ENCODE measurements at places on chromosomes 16 and 17.

GRCh38 chr17:41688641-41689496 lies at the start of gene EIF1:
Gene EIF1 (plus strand): TSS chr17:41688885. CDS start chr17:41689039, 154 bp downstream.
- peak; percentile 100 for DNase-seq

- no peak for DNase-seq
These were observed 173.5 kb downstream of the BCAS3 start for GRCh38 chr17:60851181-60851580.

DNA sequence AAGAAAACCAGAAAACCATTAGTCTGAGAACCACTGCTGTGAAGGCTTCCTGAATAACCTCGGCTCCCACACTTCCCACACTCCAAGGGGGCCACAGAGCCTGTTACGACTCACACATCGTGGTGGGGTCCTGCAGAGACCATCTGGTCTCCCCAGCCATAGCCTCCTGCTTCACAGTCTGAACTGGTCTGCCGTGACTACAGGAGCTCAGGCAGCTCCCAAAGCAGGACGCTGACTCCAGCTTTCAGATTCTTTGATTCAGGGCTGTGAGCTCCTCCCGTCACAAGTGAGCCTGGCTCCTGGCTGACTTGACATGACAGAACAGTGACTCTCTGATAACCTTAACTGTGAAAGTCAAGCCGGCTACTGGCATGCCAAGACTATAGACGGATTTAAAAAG lies 37.8 kb downstream of the CYB5D2 start:
- DNase-seq = no peak

DNA sequence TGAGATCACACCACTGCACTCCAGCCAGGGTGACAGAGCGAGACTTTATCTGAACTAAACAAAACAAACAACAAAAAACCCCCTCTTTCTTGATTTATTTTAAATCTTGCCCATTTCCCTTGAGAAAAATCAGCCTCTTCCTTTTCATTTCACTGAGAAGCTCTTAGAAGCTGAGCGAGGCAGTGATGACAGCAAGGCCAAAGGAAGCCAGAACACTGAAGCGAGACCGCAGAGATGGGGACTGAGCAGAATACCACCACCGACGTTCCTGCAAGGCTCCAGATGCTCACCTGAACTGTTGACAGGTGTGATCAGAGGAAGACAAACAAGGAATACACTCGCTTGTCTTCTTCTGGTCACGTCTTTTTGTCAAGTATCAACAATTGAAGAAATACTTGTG lies 30.5 kb upstream of the IRF8 start:
- no peak for DNase-seq

DNA sequence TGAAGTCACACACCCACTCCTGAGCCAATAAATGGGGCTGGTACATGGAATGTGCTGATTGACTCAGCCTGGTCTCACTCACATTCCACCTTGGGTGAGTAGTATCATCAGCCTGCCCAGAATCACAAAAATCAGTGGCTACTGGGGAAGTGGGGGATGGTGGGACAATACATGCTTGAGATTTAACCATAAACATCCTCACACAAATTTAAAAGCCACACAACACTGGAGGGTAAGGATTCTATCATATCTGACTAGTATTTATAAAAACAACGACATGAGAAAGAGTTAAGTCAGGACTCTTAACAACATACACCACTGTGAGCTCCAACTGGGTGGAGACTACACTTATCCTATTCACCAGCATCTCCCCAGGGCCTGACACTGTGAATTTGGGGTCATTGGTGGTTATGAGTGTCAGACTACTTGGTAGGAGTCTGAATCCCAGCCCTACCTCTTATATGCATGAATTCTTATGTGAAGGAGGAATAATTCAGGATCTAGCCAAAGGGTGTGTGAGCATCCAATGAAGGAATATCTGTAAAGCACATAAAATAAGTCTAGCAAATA lies 26.0 kb upstream of the IRX6 start:
- DNase-seq = no peak

- no peak for DNase-seq
These were observed 468.1 kb downstream of the SOX9 start for GRCh38 chr17:72588961-72589360.

- no peak for DNase-seq
These were observed 314.4 kb downstream of the PMP22 start for GRCh38 chr17:14950686-14951085.

DNA sequence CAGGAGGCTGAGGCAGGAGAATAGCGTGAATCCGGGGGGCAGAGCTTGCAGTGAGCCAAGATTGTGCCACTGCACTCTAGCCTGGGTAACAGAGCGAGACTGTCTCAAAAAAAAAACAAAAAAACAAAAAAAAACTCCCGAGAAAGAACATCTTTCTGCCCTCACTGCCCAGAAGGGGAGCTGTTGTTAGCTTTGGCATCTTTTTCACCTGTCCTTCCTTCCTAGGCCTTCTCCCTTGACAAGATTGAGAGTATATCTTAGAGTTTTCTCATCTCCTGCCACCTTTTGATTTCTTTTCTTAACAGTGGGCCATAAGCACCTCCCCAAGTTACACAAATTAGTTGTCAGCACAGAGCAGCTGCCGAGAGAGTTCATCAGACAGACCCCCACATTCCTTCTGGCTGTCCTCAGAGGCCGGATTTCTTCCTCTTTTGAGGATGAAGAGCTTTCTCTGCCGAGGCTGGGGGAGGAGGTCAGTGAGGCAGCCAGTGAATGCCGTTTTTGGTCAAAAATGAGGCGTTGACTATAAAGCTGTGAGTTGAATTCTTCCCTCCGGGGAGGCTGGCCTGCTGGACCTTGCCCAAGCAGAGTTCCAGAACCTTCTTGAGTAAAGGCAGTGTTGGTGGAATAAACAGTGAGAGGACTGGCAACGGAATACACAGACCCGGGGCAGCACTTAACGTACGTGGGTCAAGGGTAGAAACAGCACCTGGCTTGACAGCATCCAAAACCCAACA lies 127.0 kb downstream of the ABCC6 start:
- no peak for DNase-seq

GRCh38 chr16:75273054-75273925 lies 21.9 kb upstream of the BCAR1 start:
- DNase-seq = no peak

DNA sequence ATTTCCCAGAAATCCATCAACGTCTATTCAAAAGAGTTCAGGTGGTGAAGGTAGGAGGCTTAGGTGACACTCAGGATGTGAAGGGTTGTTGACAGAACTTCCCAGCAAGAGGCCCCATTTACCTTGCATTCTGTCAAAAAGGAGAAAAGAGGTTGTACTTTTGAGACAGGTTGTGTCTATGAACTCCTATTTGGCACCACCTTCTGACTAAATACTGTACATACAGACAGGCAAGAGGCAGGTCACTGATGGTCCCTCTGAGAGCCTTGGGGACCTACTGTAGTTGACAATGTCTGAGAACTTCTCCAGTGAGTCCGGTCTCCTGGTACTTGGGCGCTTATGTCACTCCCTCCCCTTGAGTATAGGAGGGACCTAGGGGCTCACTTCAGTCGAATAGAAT lies 479.3 kb upstream of the ZFHX3 start:
- no peak for DNase-seq

GRCh38 chr16:63720848-63721247 lies 1401.0 kb downstream of the CDH11 start:
- no peak for DNase-seq

DNA sequence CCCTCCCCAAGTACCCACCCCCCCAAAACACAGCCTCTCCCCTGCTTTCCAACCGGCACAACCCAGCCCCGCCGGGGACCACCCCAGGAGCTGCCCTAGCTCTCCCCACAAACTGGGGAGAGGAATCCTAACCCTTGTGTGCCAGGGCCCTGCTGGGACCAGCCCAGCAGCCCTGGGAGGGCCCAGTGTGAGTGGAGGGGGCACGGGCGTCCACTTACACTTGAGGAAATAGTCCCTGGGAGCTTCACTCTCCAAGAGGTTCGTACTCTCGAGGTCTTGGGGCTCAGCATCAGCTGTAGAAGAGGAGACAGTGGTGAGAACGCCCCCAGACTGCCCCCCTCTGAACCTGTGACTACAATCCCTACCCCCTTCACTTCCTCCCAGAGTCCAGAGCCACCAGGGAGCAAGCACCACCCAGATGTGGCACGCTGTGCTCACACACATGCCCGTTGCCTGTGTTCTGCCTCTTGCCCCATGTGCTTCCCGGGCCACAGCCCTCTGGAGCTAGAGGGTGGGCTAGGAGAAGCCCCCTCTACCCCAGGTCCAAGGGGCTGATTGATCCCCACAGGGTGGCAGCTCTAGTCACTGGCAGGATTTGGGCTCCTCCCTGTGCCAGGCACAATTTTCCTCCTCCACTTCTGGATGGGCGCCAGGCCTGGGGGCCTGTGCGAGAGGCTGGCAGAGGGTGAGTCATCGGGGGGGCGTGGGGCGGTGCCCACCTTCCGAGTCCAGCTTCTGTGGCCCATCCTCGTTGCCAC lies 3.0 kb downstream of the TRIM47 start:
- DNase-seq = no peak

DNA sequence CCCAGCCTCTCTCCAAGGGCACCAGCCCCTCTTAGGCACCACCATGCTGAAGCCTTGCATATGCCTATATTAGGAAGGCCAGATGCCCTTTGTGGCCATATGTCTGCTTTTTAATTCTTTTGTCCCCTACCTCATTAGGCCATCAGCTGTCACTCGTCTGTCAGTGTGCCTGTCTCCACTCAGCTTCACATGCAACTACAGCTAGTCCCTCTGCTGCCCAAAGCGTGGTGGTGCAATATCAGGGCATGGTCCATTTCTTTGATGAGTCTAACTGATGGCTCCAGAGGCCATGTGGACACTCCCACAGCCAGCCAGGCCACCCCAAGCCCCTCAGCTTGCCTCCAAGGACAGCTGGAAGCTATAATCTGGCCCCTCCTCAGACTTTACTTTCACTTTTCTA lies 36.3 kb downstream of the MYO18A start:
- no peak for DNase-seq

DNA sequence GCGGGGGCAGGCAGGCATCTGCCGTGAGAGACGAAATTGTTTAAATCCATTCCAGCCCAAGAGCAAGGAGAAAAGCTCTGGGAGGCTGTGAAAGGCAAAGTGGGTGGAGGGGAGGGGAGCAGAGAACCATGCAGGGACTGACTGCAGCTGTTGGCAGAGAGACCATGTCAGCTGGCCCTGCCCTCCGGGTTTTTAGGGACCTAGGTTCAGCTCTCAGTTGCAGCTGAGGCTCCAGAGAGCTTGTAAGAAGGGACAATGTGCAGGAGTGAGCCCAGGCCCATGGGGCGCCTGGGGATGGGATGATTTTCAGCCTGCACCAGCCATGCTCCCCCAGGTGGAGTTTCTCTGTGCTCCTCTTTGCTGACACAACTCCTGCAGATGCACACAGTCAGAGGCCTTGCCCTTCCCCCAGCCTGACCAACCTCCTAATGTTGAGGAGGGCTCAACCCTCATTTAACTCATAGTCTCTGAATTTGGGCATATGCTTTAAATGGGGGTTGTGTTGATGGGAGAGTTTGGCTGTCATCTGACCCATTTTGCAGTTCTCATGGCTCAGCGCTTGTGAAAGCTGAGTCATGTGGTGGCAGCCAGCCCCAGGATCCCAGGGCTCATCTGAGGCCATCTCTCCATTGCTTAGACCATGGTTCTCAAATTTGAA lies 70.9 kb downstream of the PLXDC1 start:
- DNase-seq = no peak

DNA sequence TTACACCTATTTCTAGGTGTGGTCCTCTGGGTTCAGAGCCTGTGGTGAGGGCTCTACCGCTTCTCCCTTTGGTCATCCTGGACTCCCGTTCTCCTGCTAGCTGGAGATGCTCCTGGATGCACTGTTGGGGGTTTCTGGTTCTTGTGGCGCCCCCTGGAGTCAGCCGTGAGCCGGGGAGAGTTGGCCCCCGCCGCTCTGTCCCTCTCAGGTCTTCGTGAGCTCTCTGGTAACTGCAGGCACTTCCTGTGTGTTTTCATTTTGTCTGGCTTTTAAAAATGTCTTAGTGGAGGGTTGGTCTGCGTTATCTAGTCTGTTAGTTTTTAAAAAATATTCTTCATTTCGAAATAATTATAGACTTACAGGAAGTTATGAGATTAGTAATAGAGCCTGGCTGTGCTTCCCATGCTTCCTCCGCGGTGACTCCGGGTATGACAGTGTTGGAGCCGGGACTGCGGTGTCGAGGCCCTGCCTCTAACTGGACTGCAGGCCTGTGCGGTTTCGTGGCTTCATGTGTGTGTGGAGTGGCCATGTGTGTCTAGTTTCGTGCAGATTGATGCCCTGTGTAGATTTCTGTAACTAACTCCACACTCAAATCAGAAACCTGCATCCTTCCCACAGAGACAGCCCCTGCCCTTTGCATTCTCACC lies 78.0 kb upstream of the ZNF750 start:
- no peak for DNase-seq

DNA sequence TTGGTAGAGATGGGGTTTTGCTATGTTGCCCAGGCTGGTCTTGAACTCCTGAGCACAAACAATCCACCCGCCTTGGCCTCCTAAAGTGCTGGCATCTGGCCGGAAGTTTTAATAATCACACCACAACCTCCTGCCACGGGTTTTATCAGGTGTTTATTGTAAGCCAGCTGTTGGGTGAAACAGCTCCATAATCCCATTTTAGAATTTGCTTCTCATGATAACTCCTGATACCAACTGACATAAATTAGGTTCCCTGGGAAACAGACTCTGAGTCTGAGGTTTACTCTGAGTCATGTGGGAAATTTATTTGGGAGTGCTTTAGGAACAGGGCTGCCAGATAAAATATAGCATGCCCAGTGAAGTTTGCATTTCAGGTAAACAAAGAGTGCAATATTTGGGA lies 122.6 kb upstream of the MED13 start:
- no peak for DNase-seq

DNA sequence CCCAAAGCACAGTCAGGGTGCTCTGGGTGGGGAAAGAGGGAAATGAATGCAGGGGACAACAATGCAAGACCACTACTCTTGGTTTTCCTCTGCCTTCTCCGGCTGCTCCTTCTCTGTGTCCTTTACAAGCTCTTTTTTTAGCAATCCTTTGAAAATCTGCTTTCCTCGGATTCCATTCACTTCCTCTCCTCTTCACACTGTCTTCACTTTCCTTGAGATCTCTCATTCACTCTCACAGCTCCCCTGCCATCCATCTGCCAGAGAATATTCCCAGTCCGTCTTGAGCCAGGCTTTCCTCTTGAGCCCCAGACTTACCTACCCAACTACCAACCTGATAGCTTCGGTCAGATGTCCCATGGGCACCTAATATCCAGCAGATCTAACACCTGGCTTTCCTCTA lies 11.0 kb upstream of the SPOP start:
- DNase-seq = no peak

Data from activated CD4-positive, alpha-beta T cell treated with anti-CD3 and anti-CD28 coated beads, Interleukin-2, amount 50 U/mL, for 24 hours (primary cell).